NT2/D1 (cell line): ENCODE measurements at places on chromosomes 3 and 15.

- no peak for DNase-seq
Observed at GRCh38 chr15:66651198-66651597, 50.8 kb upstream of the SMAD6 start.

DNA sequence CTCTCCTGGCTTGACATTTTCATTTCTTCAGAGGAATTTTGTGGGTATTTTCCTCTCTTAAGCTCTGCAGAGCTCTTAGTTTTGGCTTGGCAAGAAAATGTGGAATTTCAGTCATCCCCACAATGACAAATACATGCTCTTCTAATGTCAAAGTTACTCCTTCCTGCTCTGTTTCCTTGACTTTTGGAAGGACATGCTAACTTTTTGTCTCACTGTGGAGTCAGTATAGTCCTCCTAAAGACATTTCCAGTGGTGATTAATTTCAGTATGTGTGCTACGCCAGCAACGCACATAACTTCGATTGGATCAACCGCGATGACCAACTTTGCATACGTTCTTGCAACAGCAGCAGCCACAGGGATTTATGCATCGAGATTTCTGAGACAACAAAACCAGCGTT, 13.3 kb downstream of the EBLN2 start:
- no peak for DNase-seq

- DNase-seq = no peak
Observed at GRCh38 chr3:172653004-172653572, 57.8 kb downstream of the NCEH1 start.

- DNase-seq = no peak
Observed at GRCh38 chr3:30577788-30578187, 28.6 kb upstream of the TGFBR2 start.
